Inflammatory macrophage (primary cell): ENCODE measurements at places on chromosomes 4 and X.

- no peak for DNase-seq
Observed at GRCh38 chr4:184951668-184952160, 66.6 kb upstream of the HELT start.

DNA sequence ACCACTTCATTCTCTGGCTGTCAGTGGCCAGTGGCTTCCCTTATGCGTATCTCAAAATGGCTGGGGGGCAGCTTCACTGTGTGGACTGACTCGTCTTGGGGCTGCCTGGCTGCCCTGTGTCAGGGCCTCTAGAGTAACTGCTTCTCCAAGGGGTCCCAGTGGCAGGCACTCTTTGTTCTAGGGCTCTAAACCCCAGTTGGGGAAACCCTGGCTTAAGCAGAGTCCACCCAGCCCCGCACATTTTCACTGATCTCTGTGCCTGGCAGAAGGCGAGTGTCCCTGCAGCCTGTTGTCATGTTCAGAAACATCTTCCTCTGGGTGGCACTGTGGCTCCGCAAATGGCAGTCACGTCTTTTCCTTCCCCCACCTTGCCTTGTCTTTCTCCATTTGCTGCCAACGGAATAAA is 59.7 kb downstream of the NBDY start:
- no peak for DNase-seq

- no peak for DNase-seq
Observed at GRCh38 chr4:86688026-86688425, 93.9 kb downstream of the PTPN13 start.

DNA sequence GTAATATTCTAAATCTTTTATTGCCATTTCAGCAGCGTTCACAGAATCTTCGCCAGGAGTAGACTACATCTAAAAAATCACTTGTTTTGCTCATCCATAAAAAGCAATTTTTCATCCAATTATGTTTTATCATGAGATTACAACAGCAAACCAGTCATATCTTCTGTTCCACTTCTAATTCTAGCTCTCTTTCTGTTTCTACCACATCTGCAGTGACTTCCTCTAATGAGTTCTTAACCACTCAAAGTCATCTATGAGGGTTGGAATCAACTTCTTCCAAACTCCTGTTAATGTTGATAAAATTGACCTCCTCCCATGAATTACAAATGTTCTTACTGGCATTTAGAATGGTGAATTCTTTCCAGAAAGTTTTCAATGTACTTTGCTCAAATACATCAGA is 174.4 kb upstream of the BRWD3 start:
- no peak for DNase-seq

DNA sequence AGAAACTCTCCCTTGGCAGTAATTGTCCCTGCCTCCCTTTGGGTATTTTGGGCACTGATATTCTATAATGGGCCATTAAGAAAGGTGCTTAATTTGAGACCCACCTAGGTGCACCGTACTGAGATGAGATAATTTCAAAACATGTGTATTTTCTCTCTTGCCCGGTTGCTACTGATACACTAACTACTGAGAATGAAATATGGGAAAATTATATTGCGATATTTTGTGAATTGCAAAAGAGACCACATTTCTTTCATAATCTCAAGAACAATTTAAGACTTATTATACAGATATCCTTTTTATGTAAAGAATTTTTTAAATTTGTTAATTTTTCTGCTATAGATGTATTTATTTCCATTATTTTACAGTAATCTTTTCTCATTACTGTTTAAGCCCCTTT is 284.9 kb downstream of the ADGRL3 start:
- peak; percentile 14 for DNase-seq

DNA sequence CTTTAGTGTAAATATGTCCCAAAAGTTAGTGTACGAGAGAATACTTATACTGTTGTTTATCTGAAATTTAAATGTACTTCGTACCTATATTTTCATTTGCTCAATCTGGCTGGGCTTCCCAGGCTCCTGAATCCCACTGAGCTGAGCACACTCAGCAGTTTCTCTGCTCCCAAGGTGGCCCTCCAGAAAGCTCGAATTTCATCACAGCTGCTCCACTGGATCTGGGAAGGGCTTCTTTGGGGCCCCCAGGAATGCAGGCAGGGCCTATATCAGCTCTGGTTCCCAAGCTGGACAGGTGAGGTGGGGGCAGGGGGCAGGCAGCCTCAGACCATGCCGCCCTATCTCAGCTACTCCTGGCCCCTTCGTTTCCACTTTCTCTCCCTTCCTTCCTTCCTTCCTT is 1.5 kb upstream of the FATE1 start:
- DNase-seq, result no peak

DNA sequence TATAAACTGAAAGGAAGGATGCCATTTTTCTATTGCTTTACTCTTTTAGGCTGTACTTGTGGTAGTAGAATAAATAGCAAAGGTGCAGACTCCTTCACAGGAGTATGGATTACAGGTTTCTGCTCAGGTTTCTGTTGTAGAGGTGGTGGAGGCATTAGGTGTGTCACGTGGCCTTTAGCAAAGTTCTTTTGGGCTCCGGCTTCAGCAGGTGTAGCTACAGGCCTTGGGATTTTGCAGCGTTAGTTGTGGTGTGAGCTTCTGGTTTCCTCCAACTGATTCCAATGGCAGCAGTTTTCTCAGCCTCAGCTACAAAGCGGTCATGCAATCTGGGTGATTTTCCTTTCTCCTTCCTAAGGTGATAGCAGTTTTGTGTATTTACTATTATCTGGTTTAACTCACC is 255.8 kb upstream of the GK2 start:
- no peak for DNase-seq

DNA sequence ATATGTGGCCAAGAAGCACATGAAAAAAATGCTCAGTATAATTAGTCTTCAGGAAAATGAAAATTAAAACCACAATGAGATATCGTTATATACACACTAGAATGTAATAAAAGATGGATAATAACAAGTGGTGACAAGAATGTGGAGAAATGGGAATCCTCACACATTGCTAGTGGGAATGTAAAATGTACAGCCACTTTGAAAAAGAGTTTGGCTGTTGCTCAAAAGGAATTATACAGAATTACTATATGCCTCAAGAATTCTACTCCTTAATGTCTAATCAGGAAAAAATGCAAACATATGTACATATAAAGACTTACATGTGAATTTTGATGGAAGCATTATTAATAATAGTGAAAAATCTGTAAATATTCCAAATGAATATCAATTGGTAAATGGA is 102.2 kb downstream of the SPCS3 start:
- DNase-seq, result no peak

GRCh38 chr4:86664959-86665358 is 70.8 kb downstream of the PTPN13 start:
- DNase-seq, result no peak

- DNase-seq, result peak; percentile 3
Observed at GRCh38 chr4:169818063-169818679, 60.4 kb upstream of the HPF1 start.

- no peak for DNase-seq
Observed at GRCh38 chr4:94757192-94758140, at the start of gene BMPR1B. TSS of gene BMPR1B (plus strand) at chr4:94757955. CDS start at chr4:95104425, 346,470 bp downstream.

DNA sequence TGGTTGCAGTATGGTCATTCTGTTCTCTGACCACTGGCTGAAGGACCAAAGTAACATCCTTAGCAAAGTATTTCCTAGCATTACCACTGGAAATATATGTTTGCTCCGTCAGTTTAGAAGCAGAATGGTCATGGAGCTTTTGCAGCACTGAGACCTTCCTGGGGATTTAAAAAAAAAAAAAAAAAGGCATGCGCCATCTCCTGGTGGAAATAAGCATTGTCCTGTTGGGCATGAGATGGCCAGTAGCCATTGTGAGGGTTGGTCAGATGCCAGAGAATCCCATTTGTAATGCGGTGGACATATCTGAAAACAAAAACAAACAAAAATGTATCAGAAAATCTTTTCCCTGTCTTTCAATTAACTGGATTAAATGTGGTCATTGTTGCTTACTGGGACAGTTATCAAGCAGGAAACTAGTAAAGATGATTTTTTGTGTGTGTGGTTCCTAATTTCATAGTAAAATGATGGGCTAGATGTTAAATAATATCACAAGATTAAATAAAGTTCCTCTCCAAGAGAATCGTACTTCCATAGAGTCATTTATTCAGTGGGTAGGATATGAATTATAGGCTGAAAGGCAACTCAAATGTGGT is 139.6 kb downstream of the SOWAHB start:
- DNase-seq, result peak; percentile 53

DNA sequence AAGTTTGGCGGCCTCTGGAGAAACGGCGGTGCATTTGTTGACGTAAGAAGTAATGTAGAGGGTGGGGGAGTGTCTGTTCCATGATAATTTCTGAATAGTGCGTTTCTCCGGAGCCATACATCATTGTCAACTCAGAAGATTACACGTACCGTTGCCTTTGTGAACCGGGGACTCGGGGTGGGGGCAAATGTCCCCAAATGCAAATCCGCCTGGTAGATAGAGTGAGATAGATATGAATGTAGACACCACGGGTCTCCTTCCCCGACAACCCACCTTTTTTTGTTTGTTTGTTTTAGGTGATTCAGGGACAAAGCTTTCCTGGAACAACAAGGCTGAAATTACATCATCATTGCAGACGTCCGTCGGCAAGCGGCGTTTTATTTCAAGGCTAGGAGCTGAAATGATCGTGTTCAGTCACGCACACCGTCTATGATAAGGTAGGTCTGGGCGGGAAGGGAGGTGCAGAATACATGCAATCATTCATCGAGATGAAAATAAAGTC is 96.0 kb upstream of the PPP2R3B start:
- no peak for DNase-seq

DNA sequence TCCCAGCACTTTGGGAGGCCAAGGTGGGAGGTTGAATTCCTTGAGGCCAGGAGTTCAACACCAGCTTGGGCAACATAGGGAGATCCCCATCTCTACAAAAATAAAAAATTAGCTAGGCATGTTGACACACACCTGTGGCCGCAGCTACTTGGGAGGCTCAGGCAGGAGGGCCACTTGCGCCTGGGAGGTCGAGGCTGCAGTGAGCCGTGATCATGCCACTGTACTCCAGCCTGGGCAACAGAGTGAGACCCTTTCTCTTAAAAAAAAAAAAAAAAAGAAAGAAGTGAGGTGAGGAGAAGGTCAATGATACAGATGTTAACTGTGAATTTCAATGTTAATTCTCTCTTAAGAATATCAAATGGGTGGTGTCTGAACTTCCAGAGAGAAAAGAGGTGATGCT is 15.1 kb upstream of the AP1S2 start:
- no peak for DNase-seq

GRCh38 chrX:76407795-76408194 is 19.7 kb upstream of the MAGEE1 start:
- no peak for DNase-seq

- no peak for DNase-seq
Observed at GRCh38 chr4:183918696-183919095, 13.6 kb downstream of the STOX2 start.

GRCh38 chr4:136009258-136009832 is 1522.9 kb downstream of the PCDH18 start:
- DNase-seq, result no peak

DNA sequence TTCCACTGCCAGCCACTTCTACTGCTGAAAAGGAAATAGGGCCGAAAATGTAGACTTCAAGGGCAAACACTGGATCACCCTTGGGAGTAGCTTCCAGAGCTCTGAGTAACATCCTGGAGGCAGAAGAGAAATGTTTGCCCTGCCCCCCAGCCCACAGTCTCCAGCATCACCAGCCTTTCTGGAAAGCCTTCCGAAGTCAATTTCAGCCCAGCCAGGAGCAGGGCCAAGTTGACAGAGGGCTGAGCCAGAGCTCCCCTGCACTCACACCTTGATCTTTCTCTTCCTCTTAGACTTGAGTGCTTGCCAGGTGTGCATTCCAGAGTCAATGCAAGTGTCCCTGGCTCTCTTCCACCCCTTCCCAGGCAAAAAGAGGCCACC is 35.2 kb downstream of the SLC25A5 start:
- no peak for DNase-seq

- no peak for DNase-seq
Observed at GRCh38 chrX:107769581-107770317, 5.8 kb downstream of the TSC22D3 start.

DNA sequence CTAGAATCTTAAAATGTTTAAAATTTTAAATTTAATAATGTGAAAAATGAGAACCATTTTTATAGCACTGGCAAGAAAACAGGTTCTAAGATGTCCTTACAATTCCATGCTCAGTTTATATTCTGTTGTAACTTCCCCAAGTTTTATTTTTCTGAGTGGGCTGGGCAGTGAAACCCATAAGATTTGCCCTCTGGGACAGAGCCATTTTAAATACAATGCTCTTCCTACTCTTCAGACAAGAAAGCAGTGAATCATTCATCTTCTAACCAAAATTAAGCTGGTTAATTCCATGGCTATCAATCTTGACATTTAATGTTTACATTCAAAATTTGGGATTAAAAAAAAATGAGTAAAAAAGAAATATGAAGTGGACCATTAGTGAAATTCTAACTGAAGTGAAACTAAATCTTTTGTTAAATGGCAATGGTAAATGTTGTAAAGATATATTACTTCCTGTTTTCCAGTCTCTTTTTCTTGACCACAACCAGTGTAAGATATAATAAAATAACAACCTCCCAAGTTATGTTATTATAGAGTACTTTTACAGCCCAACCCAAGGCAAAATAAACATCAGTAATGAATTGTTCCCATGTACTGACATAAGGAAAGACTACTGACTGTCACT is 37.2 kb upstream of the PTPN13 start:
- peak; percentile 62 for DNase-seq

DNA sequence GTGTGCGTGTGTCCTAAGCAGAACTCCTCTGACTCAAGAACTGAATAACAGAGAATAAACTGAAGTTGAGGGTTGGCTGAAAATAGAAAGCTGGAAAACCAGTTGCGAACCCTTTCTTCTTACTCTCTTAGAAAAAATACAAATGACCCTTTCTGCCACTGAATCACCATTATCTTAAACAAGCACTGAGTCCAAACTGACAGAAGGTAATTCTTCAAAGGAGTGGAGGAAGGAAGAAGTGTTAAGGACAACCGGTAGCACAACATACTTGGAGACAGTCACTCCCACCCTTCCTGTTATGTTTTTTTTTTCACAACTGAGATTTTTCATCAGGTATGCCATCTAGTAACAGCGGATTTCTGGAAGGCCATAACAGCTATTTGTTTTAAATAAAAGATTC is 38.1 kb downstream of the HELQ start:
- DNase-seq, result no peak

GRCh38 chrX:9396930-9397329 is 67.9 kb upstream of the TBL1X start:
- DNase-seq, result no peak

- no peak for DNase-seq
Observed at GRCh38 chr4:11367371-11367770, 61.3 kb downstream of the HS3ST1 start.

GRCh38 chrX:97747346-97747745 is 863.6 kb downstream of the RPA4 start:
- no peak for DNase-seq

DNA sequence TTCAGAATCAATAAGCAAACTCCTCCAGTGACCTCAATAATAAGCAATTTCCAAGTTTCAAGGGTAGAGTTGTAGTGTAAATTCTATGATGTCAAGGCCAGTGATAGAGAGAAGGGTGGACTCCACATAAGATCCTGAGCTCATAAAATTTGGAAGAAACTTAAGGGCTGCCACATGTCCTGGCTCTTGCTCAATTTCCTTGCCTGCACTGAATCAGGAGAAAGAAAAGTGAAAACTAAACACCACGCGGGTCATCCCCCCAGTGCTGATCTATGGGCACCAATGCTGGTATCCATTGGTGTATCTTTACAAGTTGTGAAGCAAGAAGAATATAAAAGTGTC is 392.0 kb upstream of the INTU start:
- DNase-seq, result no peak

GRCh38 chr4:108746511-108746910 is 16.3 kb downstream of the ETNPPL start:
- DNase-seq, result no peak

GRCh38 chr4:128403586-128403985 is 116.0 kb upstream of the PGRMC2 start:
- DNase-seq, result no peak
